ENCODE measurements at places on chromosomes 3 and 15.

GRCh38 chr3:15512166-15512565 lies 9.3 kb downstream of the COLQ start:
- no peak for DNase-seq

GRCh38 chr3:5709714-5710113 lies 522.2 kb downstream of the EDEM1 start:
- DNase-seq = no peak

DNA sequence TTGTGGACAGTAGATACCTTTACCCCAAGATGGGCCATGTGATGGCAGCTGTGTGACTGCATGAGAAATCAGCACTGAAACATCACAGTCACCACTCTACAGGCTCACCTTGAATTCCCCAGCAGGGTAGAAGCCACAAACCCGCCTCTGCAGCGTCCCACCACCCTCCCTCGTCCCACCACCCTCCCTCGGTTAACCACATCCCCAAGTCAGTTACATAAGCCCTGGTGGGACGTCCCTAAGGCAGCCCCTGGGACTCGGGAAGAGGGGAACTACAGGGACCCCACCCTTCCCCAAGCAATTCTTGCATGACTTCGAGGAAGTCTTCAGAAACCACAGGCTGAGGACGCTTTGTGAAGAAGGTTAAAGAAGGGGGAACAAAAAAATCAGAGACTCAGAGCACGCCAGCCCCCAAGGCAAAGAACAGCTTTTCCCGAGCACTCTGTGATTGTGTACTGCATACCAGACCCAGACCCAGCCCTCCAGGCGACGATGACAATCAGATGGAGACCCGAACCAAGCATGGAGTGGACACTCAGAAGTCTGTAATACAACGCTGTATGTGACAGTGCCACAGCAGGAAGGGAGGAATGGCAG lies 60.5 kb downstream of the SH3BP5 start:
- DNase-seq = no peak

DNA sequence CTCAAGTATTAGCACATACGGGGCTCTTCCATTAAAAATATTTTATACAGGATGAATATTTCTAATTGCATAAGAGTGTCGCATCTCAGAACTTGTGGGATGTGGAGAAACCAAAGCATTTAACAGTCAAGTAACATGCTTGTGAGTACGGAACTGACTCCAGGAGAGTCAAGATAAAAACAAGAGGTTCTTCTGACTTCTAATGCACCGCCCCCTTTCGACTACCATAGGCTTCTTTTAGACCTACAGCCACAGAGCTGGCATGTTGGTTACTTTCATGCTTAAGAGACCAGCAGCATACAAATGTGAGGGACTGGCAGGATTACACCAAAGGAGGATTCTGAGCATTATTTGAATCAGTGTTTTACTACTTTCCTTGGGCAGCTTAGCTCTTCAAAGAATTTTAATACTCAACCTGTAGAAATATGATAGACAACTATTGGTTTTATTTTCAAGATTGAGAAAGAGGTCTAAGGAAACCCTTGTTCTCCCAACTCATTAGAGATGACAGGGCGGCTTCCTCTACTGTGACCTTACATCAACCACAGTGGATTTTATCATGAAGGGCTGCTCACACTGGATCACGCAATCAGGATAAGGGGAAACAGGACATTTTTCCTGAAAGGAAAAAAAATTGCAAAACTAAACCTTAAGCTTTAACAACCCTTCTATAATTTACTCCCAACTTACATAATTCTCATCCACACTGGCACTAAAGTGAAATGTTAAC lies 14.0 kb downstream of the ETV5 start:
- no peak for DNase-seq

DNA sequence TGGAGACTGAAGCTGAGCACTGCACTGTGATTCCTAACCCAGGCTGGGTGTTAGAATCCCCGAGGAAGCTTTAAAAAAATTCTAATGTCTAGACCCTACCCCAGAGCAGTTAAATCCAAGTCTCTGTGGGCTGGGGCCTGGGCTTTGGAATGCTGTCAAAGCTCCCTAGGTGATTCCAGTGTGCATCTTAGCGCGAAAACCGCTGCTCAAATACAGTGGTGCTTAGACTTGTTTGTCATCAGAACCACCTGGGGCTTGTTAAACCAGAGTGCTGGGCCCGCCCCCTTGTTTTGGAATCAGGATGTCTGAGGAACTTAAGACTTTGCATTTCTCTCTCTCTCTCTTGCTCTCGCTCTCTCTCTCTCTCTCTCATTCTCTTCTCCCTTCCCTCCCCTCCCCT lies 20.7 kb downstream of the RHCG start:
- DNase-seq = no peak

- no peak for DNase-seq
Observed at GRCh38 chr3:69669070-69669469, 70.2 kb upstream of the MITF start.

DNA sequence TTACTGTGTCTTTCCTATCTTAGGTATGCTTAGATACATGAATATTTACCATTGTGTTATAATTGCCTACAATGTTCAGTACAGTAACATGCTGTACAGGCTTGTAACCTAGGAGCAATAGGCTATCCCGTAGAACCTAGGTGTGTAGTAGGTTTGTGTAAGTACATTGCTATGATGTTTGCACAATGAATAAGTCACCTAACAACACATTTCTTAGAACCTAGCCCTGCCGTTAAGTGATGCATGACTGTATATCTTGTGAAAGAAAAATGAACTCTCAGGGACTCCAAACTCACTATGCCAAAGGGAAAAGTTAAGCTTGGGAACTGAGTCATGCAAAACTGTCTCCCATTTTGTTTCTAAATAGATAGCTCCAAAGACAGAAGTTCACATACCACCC lies 91.5 kb upstream of the ACP3 start:
- DNase-seq = no peak

GRCh38 chr15:42603978-42604377 lies 28.6 kb downstream of the STARD9 start:
- DNase-seq = no peak

GRCh38 chr3:47073685-47074084 lies 90.2 kb downstream of the SETD2 start:
- DNase-seq = no peak

DNA sequence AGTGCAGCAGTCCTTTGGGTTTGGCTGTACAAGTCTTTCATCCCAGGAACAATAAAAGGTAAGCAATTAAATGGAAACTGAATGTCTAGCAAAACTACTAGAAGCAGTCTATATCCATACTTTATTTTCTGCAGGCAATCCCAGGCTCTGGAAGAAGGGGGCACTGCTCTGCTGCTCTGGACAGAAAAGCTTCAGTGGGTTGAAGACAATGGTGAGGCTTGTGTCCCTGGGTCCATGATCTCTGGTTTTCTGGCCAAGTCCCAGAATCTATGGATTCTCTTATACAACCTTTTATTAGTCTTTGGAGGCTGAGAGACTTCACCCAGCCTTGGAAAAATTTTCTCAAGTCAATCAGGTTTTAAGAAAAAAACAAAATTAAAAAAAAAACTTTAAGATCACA lies 35.6 kb downstream of the SCAP start:
- no peak for DNase-seq

GRCh38 chr15:81859737-81860516 lies 185.9 kb downstream of the MEX3B start:
- DNase-seq = no peak

DNA sequence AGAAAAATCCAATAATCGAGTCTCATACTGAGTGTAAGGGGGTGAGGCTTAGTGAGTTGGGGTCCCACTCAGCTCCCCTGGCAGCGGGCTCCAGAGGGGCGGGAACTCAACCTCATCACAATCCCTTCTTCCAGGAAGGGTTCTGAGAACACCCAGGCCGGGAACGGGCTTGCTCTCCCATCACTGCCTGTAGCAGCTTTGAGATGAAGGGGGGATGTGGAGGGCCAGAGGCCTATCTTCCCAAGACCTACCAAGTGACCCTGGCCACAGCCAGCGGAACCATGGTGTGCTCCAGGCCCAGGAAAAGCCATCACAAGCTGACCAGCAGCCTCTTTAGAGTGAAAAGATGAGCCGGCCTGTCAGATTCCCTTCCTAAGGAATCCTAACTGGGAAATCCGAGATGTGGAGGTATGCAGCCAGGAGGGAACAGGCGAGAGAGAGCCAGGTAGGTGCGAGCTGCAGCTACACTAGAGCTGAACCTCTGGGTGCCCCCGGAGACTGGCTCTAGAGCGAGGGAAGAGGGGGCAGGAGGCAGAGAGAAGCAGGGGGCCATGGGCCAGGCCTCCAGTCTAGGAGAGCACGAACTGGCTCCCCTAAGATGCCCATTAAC lies 18.5 kb downstream of the GRAMD2A start:
- no peak for DNase-seq

- no peak for DNase-seq
Observed at GRCh38 chr3:144265542-144266100, 294.0 kb downstream of the DIPK2A start.

DNA sequence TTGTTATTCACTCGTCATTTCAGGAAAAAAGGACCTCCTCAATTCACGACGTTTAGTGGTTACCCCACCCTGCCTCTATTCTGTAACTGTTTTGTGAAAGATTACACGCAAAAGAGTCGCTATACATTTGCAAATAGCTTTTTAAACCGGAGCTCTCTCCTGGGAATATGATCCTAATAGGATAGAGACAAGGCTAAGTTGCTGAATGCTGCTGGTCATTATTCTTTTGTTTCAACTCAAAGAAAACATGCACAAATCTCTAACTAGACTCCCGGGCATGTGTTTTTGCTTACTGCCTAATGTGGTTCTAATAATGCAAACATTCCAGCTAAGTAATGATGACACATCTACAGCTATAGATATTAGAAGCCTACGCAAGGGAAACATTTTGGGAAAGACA lies 214.6 kb upstream of the MDFIC2 start:
- DNase-seq = no peak

DNA sequence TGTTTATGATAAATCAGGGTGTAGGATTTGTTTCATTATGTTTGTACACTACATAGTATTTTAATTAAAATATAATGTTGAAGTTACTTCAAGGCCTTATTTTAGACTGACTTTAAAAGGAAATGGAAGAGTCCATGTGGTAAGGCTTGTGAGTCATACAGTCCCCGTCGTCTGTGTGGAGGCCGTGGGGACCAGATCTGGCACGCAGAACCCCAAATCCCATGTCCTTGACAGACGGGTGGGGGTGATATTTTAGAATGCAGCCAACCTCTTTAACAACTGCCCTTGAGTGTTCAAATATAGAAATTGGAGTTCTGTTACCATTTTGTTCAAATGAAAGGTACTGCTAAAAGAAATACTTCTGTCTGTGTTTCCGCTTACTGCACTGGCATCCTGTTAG lies 35.8 kb downstream of the ABHD17C start:
- no peak for DNase-seq

DNA sequence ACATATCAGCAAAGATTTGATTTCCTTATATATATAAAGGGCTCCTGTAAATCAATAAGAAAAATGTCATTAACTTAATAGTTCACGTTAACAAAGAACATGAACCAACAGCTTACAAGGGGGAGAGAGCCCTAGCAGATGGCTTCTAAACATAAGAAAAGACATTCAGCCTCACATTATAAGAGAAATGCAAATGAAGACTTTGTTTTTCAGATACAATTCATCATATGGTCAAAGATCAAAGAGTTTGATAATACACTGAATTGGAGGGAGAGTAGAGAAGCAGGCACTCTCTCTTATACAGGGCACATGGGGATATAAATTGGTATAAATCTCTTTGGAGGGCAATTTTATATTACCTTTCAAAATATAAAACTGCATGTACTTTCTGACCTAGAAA lies 21.1 kb downstream of the RBP2 start:
- no peak for DNase-seq

DNA sequence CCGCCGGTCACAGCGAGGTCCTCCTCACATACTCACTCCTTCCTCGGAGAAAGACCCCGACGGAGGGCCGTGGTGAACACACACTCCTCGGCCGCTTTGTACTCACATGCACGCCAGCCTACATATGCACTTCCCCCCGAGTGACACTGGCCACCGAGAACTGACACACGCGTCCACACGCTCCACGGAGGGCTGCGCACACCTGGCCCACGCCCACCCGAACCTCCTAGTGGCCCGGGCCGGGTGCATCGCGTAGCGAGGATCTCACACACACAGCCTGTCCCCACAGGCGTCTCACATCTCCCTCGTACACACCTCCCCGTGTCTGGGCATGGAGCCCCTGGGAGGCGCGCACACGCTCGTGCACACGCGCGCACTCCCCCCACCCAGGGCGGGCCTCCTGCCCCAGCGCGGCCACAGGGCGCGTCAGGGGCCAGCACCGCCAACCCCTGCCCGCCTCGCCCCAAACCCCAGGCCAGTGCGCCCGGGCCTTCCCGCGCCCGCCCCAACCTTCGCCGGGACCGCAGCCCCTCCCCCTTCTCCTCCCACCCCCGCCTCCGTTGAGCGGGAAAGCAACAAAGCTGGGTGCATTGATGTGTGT lies 411 bp upstream of the C3orf70 start:
- DNase-seq = no peak

DNA sequence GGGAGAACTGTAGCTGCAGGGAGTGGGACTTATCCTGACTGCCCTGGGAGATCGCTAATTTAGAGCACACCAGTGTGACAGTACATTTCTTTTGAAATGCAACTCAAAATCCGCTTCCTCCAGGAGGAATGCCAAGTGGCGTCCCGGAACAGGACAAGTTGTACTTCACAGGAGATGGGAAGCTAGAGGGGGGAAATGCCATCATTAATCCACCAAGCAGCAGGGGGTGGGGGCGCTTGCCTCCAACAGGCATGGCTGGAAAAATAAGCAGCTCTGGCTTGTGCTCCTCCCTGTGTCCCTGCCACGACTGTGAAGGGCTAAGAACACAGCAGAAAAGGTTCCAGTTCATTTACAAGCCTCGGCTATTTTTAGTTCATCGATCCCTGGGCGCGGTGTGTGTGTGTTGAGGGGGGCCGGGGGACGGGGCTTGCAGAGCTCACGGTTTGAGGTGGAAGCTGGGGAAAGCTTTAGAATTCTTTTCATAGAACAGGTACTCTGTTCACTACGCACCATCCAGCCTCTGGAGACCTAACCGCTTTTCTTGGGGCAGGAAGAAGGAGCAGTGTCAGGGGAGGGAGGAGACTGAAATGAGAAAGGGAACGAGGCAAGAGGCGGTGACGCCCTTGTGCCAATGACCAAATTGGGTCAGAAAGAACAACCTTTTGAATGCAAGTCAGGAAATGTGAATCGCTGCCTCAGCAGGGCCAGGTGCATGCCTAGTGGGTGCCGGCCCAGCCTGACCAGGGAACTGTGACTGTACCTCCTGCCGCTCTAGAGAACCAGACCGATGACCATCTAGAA lies 51.8 kb upstream of the DGKG start:
- DNase-seq = no peak

- no peak for DNase-seq
Observed at GRCh38 chr3:127339928-127340861, 52.3 kb upstream of the PRR20G start.

- no peak for DNase-seq
Observed at GRCh38 chr15:74504836-74505235, 36.2 kb upstream of the ARID3B start.

- DNase-seq = no peak
Observed at GRCh38 chr3:187997490-187997889, 156.5 kb upstream of the LPP start.

GRCh38 chr3:131390331-131390730 lies 8.8 kb downstream of the NUDT16 start:
- DNase-seq = no peak
